ENCODE measurements at places on chromosomes 5 and 9.
A peak's percentile ranks its signal among the peaks of the same experiment; 100 is the strongest.

DNA sequence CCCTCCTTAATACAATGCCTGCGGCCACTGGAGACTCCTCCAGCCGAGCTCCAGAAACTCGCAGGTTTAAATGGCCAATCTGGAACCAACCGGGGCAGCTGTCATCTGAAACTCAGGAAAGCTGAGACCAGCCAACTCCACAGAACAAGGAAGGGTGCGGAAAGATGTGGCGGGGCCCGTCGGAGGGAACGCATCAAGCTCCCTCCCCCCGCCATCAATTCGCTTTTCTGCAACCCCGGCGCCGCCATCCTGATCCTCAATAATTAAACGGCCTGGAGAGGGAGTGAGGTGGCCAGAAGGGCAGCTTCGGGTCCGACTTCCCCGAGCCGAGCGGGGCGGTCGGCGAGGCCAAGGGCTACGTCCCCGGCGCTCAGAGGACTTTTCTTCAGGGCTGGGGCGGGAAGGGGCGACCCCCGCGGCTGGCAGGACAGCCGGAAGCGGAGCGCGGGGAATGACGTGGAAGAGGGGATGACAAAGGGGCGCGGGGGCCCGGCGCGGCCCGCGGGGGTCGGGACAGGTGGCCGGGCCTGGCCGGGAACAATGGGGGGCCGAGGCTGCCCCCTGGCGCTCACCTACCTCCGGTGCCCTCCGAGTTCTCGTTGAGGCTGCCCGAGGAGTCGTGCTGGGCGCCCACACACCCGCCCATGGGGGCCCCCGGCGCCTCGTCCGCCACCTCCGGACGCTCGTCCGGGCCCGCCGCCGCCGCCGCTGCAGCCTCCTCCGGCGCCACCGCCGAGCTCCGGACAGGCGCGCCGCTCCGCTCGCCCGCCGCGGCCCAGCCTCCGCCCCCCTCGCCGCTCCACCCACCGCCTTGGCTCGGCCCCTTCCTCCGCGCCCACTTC, at the start of gene UBTD2:
Gene UBTD2 (minus strand): TSS at position 745 of the 842 bp plus-strand sequence. CDS start 99 bp downstream, at position 646.
- DNase-seq: peak; percentile 70

DNA sequence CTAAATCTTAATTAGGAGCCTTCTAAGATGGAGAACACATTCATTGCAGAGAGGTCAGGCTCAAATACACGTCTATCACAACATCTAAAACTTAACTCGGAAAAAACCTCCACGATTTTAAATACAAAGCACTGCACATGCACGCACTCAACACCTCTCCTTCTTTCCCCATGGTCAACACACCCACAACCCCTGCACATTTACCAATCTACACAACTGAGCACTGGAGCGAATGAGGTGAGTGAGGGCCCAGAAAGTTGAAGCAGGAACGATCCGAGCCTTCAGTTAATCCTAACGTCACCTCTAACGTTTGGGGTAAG, 278 bp upstream of the NIPSNAP3A start:
- no peak for DNase-seq

DNA sequence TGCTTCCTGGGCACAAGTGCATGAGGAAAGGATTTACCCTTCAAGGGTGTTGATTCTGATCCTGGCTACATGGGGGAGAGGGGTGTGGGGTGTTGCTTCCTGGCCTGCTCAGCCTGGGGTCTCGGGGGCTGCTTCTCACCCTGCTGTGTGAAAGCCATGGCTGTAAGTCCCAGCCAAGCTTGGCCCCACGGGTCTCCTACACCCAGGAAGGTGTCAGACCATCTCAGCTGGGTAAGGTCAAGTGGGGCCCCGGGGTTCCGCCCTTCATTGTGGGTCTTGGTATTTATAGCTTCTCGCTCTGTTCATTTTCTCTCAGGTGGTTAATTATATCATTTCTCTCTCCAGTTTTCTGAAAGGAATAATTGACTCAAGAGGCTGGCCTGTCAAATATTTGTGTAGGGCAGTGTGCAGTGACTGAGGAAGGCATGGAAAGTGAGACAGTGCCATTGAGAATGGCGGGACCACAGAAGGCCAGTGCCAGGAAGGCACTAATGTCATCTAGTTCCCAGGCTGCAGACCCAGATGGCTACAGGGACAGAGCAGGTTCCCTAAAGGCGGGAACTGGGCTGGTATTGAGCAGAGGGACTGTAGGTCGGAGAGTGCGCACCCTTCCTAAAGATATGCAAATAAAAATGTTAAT, 126.0 kb downstream of the FOXD1 start:
- DNase-seq: no peak

GRCh38 chr5:34651791-34652190, 4.3 kb upstream of the RAI14 start:
- no peak for DNase-seq

DNA sequence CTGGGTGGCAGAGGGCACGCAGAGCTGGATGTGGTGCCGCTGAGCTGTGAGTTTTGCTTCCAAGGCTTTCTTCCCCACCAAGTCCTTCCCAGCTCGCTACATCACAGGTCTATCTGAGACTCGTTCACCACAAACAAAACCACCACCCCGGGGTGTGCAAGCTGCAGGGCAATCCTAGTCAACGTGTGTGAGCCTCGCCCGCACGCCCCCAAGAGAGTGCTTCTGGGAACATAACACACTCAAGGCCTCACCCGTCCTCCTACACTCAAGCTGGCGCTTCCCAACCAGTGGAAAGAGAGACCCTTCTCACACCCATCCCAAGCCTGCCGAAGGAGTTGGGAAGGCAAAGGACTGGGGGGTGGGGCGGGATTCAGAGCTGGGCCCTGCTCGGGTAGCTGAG, 10.6 kb downstream of the SNAPC4 start:
- no peak for DNase-seq

DNA sequence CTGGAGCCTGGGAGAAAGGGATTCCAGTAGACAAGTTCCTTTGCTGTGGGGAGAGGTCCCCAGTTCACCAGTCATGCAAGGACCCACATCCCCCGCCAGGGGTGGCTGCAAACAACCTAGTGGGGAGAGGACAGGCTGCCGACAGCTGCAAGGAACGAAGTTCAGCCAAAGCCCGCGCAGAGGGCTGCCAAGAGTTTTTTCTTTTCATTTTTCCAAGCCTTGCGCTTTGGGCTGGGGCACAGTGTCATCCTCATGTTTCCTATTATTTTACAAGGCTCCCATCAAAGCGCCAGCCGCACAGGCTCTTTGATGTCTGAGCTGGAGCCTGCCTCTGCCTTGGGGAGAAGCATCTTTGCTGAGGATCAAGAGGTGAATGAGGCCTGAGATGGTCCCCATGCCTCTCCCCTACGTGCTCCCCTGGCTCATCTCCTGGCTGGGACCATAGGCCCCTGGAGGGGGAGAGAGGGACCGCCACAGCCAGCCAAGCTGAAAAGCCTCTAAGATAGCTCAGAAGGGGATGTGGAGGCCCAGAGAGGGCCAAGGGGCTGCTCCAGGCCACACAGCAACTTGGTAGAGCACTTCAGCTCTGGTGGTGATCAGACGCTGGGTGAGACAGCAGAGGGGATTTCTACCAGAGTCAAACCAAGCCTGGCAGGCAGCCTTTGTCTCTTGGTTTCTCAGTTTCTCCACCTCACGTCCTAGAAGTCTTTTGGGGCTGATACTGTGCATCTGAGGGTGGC, 50.4 kb upstream of the SYNPO start:
- DNase-seq: peak; percentile 62

- DNase-seq: no peak
Measured at GRCh38 chr9:38482918-38483592, 58.8 kb upstream of the IGFBPL1 start.

DNA sequence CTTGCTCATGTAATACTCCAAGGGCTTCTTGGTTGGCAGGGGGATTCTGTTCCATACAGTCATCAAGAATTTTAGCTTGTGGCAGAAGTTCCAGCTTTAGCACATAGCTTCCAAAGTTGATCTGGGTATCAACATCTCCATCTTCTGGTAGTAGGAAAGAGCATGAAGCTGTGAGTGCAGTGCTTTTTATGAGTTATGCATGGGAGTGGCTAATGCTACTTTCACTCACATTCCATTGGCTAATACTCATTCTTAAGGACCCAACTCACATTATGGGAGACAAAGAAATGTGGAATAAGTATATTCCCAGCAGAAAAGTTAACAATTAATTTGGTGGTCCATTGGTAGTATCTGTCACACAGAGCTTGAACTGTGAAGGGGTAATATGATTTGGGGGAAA, 194.2 kb upstream of the CHD1 start:
- DNase-seq: peak; percentile 1

- peak; percentile 68 for DNase-seq
Measured at GRCh38 chr9:5468850-5469249, 18.5 kb downstream of the CD274 start.

DNA sequence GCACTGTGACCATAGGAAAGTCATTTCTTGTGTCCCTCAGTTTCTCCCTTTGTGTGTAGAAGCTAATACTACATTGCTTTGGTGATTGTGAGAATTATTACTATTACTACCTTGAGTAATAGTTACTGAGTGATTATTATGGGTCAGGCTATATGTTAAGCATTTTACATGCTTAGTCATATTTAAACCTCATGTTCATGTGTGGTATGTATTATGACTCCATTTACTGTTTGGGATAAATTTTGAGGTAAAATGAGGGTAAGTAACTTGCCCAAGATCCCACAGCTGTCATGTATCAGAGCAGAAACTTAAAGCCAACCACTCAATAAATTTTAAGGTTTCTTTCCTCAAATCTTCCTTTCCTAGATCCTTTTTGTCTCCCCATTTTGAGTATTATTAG, 28.3 kb downstream of the SLF1 start:
- DNase-seq: no peak

DNA sequence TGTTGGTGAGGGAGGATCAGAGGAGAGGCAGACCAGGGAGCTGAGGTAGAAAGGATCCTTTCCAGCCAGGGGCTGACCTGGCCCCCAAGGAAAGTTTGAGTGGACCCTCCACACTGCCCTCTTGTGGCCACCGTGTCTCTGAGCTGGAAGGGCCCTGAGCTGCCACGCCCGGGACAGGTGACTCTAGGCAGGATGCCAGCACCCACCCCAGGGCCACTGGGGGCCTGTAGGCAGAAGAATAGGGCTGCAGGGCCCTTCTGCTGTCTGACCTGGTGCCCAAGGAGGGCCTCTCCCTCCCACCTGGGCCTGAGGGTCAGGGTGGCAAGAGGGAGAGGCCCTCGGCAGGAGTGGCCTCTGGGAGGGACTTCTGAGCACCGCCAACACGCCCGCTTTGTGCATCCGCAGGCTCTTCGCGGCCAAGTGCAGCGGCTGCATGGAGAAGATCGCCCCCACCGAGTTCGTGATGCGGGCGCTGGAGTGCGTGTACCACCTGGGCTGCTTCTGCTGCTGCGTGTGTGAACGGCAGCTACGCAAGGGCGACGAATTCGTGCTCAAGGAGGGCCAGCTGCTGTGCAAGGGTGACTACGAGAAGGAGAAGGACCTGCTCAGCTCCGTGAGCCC, 76.8 kb downstream of the LMX1B start:
- no peak for DNase-seq

DNA sequence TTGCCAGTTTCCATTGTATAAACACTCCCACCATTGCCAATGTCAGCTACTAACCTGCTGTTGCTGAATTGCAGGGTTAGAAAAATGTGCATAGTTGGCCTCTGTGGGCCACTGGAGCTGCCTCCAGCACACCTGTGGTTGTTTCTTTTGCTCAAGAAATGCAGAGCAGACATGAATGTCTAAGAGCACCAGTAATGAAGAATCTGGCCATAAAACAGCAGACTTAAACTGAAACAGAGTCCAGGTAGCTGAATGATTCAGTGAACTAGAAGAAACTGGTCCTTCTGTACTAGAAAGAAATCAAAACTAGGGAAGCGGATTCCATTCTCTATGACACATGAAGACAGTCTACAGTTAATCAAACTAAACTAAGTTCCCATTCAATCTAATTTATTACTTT, 48.2 kb downstream of the NUDT12 start:
- no peak for DNase-seq

- DNase-seq: no peak
Measured at GRCh38 chr5:135219868-135220267, 179.2 kb downstream of the MACROH2A1 start.

DNA sequence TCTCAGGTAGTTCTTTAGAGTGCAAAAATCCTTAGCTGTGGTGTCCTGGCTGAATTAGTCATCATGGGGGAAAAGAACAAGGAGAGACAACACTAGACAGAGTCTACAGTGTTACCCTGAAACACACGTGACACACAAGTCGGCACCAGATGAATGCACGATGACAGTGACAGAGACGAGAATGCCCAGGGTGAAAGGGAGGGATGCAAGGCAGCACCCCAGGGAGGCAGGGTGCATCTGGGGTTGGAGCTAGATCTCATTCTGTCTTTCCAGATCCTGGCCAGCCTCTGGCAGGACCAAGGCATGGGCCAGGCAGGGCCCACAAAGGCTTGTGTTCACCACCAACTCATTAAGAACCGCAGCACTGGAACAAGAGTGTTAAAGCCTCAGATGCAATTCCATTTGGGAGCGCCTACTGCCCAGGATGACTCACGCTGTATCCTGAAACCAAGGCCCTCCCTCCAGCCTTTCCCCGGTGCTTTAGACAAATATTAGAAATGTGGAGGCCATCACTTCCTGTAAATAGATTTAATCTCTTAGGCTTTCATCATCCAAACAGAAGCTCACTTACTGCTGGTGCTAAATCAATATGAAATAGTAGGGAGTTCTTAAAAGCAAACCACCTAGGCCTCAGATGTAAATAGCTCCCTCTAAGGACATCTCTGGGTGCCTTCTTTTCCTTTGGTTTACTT, 56.1 kb downstream of the IRX2 start:
- no peak for DNase-seq

GRCh38 chr5:80355686-80356085, 35.9 kb downstream of the SPZ1 start:
- no peak for DNase-seq

DNA sequence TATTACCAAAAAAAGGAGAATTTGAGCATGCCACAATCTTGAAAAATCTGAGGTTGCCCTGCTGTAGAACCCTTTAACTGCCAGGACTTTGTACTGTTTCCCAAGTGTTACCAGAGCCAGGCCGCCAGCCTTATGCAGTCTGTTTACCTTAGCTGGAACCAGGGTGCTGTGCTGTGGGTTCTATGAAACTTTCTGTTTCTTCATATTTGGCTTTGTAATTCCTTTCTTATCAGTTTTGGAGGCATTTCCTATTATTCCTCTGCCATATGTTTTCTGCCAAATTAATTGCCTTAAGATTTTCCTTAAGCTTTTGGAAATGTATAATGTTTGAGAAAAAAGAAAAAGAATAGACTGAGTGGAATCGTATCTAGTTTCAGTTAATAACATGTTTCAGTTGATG, 2.1 kb downstream of the S1PR3 start:
- peak; percentile 38 for DNase-seq

GRCh38 chr9:130480673-130481072, 35.9 kb downstream of the ASS1 start:
- DNase-seq: no peak
